ENCODE measurements at places on chromosomes 11 and 22.

GRCh38 chr11:2576111-2576510, 123.7 kb downstream of the KCNQ1OT1 start:
- DNase-seq = no peak

GRCh38 chr11:82859750-82860149, 40.5 kb downstream of the PRCP start:
- DNase-seq = no peak

GRCh38 chr11:58127350-58127749, 2.0 kb upstream of the OR9I1 start:
- no peak for DNase-seq

DNA sequence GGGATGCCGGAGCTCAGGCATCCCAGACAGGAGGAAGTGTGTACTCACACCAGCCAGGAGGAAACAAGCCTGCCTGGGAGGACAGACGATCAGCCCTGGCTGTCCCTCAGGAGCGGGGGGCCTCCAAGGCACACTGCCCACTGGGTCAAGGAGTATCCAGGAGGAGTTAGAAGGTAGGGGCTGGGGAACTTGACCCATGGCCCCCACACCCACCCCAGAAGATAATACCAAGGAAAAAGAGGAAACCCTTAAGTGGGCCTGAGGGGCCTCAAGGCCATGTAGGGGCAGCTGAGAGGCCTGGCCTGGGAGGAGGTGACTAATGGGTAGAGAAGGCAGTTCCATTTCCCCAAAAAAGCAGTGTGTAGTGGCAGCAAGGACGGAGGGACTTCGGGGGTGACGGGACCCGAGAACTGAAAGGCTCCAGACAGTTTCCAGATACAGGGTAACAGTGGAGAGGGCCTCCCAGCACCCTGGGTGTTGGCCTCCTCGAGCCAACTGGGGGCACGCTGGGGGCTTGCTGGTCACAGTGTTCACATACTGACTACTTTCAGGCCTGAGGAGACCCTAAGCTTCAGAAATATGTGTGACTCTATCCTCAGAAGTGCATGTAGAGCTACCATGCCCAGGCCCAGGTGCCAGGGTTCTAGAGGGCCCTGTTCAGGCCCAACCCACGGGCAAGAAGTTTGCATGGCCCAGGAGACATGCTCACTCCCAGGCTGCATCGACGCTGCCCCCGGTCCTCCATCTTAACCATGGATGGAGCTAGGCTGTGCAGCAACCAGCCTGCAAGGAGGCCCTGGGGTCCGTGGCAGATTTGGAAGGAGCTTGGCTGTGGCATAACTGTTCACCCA, 75.7 kb upstream of the PITPNB start:
- no peak for DNase-seq

GRCh38 chr22:38141217-38141973, 30.9 kb upstream of the BAIAP2L2 start:
- no peak for DNase-seq

DNA sequence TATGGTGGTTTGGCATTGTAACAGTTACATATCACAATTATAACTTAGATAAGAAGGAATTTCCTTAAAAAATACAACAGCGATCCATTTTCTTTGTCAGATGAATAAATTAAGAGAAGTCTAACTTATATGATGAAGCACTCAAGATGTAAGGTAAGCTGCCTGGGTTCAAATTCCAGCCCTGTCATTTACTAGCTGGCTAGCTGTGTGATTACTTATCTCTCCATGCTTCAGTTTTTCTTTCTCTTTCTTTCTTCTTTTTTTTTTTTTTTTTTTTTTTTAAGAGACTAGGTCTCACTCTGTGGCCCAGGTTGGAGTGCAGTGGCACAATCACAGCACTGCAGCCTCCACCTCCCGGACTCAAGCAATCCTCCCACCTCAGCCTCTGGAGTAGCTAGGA, 22.2 kb upstream of the LDHA start:
- no peak for DNase-seq

DNA sequence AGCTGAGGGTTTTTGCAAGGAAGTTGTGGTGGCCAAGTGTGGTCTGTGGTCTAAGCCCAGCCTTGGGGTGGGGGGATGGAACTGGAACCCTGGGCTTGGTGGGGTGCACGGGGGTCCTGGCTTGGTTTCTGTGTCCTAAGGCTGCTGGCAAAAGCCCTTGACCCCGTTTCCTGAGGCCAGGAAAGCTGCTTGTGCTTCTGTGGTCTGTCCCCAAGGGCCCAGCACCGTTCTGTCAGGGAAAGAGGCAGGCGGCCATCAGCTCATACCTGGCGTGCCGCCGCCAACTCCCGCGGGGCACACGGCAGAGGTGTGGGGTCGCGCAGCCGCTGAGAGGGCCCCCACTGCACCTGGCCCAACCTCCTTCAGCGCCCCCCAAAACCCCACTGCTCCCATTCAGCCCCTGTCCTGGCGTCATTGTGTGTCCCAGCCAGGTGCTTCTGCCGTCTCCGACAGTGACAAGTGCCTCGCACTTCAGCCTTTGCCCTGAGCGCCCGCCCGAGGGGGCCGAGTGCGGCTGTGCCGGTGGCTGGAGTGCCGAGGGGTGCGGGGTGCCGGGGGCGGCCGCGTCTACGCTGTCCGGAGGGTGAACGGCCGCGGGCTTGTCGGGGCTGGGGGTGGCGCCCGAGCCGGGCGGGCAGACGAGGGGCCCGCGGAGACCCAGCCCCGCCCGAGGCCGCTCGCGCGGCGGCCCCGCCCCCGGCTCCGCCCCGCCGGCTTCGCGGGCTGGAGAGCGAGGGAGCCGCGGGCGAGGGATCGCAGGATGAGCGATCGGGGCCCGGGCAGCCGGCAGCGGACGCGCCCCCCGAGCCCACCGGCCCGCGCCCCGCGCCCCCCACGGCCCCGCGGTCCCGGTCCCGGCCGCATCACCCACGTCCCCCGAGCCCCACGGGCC, at the start of gene CNIH2:
Gene CNIH2 (plus strand): TSS at position 705 of the 892 bp plus-strand sequence. CDS start 282 bp downstream, outside the sequence.
- no peak for DNase-seq

DNA sequence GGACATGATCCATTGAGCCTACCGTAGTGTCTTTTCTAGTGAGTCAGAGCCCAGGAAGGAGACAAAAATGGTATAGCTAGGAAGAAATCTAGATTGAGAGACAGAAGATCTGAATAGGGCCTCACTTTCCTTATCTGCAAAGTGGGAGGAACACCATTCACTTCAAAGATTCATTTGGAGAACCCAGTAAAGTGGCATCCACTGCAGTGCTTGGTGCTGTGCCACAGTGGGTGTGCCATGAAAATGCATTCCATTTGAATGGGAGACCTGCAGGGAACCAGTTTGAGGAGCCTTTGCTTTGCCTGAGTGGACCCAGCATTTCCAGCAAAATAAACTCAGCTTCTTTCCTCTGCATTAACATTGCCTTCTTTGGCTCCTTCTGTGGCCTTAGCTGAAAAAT, 470.5 kb upstream of the CADM1 start:
- DNase-seq = no peak

DNA sequence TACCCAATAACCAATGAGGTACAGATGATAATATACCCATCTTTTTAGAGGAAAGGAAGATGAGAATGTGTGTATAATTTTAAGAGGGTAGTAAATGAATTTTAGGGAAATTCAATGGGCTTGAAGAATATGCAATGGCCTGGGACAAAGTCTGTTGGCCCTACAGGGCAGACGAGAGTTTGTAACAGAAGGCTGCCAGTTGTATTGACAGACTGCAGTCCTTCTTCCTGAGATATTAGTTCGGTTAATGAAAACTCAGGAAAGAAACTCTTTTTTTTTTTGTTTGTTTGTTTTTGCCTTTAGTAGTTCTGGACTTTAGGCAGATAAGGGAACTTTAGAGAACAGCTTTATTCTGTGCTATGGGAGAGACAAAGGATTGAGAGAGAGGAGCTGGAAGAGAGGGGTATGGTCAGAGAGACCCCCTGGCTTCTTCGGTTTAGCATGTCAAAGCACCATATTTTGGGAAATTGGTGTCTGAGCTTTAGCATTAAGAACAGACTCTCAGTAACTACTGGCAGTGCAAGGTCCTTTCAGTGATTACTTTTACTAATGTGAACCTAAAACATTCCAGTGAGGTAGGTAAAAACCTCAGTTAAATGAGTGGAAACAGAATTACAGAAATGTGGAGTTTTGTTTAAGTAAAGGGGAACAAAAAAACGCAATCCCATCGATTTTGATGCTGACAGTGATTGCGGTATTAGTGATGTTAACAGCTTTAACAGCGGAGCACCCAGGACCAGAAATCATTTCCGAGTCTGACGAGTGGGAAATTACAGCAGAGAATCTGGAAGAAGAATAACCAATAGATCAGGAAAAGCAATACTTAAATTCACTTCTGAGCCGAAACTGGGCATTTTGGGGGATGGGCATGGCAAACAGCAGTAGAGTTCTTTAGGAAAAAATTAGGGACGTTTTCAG, 644 bp upstream of the NAALAD2 start:
- DNase-seq = no peak

- no peak for DNase-seq
Measured at GRCh38 chr11:128294001-128294670, 293.2 kb downstream of the ETS1 start.

DNA sequence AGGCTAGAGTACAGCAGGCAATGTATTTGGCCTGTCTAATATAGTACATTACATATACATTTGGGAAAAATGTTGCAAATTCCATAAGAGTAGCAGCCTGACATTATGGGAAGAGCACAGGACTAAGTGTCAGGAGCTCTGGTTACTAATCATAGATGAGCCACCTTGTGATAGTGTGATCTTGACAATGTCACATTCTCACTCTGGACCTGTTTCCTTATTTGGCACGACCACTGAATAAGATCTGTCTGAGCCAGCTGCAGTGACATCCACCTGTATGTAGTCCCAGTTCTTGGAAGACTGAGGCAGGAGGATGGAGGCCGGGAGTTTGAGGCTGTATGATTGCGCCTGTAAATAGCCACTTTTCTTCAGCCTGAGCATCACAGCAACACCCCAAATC, 5.7 kb upstream of the LIN7C start:
- no peak for DNase-seq

DNA sequence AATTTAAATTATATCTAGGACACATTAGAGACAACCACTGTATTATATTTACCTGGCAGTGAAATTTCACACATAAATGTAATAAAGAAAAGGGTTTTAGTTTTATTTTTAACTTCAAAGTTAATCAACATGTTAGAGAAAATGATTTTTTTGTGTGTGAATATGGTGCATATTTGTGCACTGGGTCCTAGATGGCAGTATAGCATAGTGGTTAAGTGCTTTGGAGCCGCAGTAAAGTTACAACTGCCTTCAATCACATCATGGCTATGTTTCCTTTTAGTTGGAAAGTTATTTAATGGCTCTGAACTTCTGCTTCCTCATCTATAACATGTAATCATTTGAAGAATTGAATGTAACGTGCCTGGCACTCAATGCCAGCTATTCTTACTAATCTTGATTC, 108.9 kb upstream of the DDI1 start:
- DNase-seq = no peak

DNA sequence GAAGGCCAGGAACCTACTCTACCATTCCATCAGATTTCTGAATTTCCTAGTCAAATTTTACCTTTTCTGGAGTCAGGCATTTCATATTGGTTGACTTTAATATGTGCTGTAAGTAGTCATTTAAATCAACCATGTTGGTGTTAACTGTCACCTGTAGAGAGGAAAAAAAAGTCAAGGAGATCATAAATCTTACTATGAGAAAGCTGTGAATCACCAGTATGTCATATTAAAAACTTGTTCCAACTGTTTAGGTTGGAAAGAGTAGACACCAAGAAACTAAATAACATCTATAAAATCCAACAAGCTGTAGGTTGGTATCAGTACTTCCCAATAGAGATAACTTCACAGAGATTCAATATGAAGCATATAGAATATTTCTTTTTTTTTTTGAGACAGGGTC, 39.5 kb downstream of the COPB1 start:
- no peak for DNase-seq
